ENCODE measurements at places on chromosomes 2 and 18. TPM values are rescaled to one million over a fixed set of nuclear protein-coding genes. Genes with fewer than 3 reads are reported as not detected.

- DNase-seq: no peak
- no peak overlapping the region for H3K27ac ChIP-seq
- no peak overlapping the region for H3K4me3 ChIP-seq
- no peaks in the 10 kb centered on the region for H3K36me3 ChIP-seq
- no peaks in the 10 kb centered on the region for H3K4me1 ChIP-seq
Observed at GRCh38 chr18:75624869-75625268, 197.4 kb upstream of the SMIM21 start.

GRCh38 chr18:52723550-52723970 lies 383.6 kb downstream of the DCC start:
- H3K4me1 ChIP-seq: no peaks in the 10 kb centered on the region
- H3K27me3 ChIP-seq: no peaks in the 10 kb centered on the region
- H3K4me3 ChIP-seq: no peak overlapping the region

GRCh38 chr2:58900246-58901027 lies 659.3 kb upstream of the FANCL start:
- H3K27me3 ChIP-seq: no peaks in the 10 kb centered on the region
- H3K27ac ChIP-seq: no peak overlapping the region
- H3K4me1 ChIP-seq: no peaks in the 10 kb centered on the region
- no peaks in the 10 kb centered on the region for H3K36me3 ChIP-seq
- H3K4me3 ChIP-seq: no peak overlapping the region

- peak; percentile 81 for DNase-seq
- H3K4me3 ChIP-seq: no peak overlapping the region
- no peaks in the 10 kb centered on the region for H3K27me3 ChIP-seq
- H3K27ac ChIP-seq: no peak overlapping the region
- H3K4me1 ChIP-seq: peaks cover 6% of the 10 kb centered on the region
Observed at GRCh38 chr2:227766373-227766883, 20.7 kb downstream of the SCYGR8 start.

- H3K27ac ChIP-seq: no peak overlapping the region
- no peak overlapping the region for H3K4me3 ChIP-seq
- no peak for DNase-seq
Observed at GRCh38 chr2:145724311-145724898, 1204.5 kb upstream of the ZEB2 start.

DNA sequence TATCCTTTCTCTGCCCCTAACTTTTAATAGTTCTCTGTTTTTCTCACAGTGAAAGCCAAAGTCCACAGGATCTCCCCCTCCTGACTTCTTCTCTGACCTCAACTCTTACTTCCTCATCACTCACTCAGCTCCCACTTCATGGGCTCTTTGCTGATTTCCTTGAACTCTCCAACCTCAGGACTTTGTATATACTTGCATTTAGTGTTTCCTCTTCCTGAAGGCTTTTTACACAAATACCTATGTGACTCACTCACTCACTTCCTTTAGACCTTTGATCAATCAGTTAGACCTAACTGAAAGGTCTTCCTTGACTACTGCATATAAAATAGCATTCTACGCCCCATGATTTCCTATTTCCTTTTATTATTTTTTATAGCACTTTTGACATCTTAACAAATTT lies 233.1 kb upstream of the MEX3C start:
- no peak overlapping the region for H3K27ac ChIP-seq
- H3K27me3 ChIP-seq: peaks cover 3% of the 10 kb centered on the region
- H3K36me3 ChIP-seq: no peaks in the 10 kb centered on the region

DNA sequence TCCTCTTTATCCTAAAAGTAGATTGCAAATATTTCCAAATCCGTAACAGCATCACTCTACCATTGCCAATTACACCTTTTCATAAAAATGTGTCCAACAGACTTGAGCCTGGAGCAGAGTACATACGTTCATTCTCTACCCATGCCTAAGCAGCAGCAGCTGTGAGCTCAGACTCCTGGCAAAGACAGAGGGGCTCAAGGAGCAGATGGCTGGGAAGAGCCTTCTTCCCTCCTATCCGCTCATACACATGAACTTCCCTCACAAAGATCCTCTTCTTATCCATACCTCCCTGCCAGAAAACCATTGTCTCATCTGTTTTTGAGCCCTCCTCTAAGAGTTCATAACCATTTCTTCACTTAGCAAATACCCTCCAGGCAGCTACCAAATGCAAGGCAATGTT lies 164.3 kb upstream of the ARL4C start:
- no peak for DNase-seq
- H3K27me3 ChIP-seq: no peaks in the 10 kb centered on the region
- H3K4me1 ChIP-seq: no peaks in the 10 kb centered on the region
- no peaks in the 10 kb centered on the region for H3K36me3 ChIP-seq

DNA sequence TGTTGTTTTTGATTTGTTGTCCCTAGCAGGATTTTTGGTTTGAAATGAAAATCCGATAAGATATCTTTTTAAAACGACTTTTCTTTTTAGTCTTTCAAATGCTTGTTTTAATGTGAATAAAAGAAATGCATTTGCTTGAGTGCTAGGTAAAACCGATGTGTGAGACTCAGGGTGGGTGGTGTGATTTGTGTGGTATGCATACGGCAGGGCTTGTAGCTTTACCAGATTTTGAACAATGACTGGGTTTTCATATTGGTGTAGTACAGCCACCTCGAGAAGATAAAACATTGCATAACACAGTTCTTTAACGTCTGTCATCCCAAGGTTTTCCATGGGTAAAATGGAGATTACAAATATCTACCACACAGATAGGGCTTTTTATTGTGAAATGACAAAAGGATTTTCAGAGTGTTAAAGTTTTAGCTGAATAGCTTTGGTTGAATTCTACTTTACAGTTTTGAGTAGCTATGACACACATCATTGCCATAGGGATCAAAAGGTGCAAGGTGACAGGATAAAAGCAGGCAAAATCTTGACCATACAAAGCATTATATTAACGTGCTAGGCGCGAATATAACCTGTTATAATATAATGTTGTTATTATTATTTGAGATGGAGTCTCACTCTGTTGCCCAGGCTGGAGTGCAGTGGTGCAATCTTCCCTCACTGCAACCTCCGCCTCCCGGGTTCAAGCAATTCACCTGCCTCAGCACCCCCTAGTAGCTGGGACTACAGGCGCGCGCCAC lies 824 bp upstream of the ZNF638 start:
- peaks cover 35% of the 10 kb centered on the region for H3K4me1 ChIP-seq
- H3K36me3 ChIP-seq: no peaks in the 10 kb centered on the region
- H3K4me3 ChIP-seq: no peak overlapping the region
- no peaks in the 10 kb centered on the region for H3K27me3 ChIP-seq
- no peak overlapping the region for H3K27ac ChIP-seq

GRCh38 chr2:40400336-40400953 lies 51.4 kb downstream of the SLC8A1 start:
- no peaks in the 10 kb centered on the region for H3K4me1 ChIP-seq
- H3K27me3 ChIP-seq: no peaks in the 10 kb centered on the region
- DNase-seq: no peak
- H3K36me3 ChIP-seq: no peaks in the 10 kb centered on the region
- H3K4me3 ChIP-seq: no peak overlapping the region

GRCh38 chr2:128309280-128310093 lies 9.2 kb downstream of the HS6ST1 start:
- H3K4me3 ChIP-seq: no peak overlapping the region
- H3K27ac ChIP-seq: no peak overlapping the region
- peaks cover 60% of the 10 kb centered on the region for H3K4me1 ChIP-seq
- H3K36me3 ChIP-seq: no peaks in the 10 kb centered on the region
- DNase-seq: peak; percentile 70

DNA sequence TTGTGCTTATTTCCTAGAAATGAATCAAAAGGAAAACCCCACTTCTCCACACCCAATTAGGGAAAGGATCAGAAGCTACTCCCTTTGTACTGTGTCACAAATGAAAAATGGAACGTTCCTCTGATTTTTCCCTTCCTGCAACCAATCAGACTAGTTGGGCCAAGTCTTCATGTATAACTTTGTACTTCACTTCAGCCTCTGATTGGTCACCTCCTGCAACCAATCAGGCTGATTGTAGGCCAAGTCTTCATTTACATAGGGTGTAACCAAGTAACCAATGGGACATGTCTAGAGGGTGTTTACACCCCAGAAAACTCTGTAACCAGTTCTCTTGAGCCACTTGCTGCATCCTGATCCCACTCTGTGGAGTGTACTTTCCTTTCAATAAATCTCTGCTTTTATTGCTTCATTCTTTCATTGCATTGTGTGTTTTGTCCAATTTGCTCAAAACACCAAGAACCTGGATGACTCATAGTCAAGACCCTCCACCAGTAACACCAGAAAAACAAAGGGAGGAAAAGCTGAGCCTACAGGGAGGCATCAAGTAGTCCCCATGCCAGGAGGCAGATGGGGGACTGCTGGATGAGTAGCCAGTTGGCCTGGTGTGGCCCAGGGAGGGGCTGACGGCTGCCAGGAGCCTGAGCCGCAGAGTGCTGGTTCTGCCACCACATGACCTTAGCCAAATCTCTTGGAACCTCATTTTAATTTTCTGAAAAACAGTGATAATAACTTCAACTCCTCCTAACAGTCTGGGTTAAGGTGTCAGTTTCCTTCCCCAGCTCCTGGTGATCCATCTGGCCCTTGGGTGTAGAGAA lies 46.1 kb downstream of the SOWAHC start:
- no peaks in the 10 kb centered on the region for H3K27me3 ChIP-seq
- no peak for DNase-seq
- H3K36me3 ChIP-seq: no peaks in the 10 kb centered on the region

GRCh38 chr18:34493566-34494358 lies 216.3 kb upstream of the DTNA start:
- no peaks in the 10 kb centered on the region for H3K36me3 ChIP-seq
- H3K4me3 ChIP-seq: peak overlapping the region; percentile 35
- peak; percentile 73 for DNase-seq
- no peaks in the 10 kb centered on the region for H3K27me3 ChIP-seq
- H3K4me1 ChIP-seq: no peaks in the 10 kb centered on the region
- H3K27ac ChIP-seq: peak overlapping the region; percentile 26

Gene C2orf66
- total RNA-seq: 0.15 TPM

Gene ARHGAP15
- total RNA-seq: 20.6 TPM

Gene SIX2
- total RNA-seq: 0.26 TPM

Gene FSIP2
- 2.0 TPM for total RNA-seq

Gene GPBAR1
- 1.7 TPM for total RNA-seq

Gene LYG2
- not detected for total RNA-seq

Data from left lung (tissue), 14 donors.